CD14-positive monocyte (primary cell): ENCODE measurements at places on chromosomes 4 and X. TPM values are rescaled to one million over a fixed set of nuclear protein-coding genes. Genes with fewer than 3 reads are reported as not detected.
A peak's percentile ranks its signal among the peaks of the same experiment; 100 is the strongest.

OTOP1 gene
- polyA plus RNA-seq: not detected

DNA sequence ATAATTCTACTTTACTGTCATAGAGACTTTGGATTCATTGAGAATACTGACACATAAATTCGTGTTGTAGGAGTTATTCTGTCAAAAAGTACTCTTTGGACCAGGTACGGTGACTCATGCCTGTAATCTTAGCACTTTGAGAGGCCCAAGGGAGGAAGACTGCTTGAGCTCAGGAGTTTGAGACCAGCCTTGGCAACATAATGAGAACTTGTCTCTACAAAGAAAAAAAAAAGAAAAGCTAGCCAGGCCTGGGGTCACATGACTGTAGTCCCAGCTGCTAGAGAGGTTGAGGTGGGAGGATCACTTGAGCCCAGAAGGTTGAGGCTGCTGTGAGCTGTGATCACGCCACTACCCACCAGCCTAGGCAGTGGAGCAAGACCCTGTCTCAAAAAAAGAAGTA lies 54.9 kb downstream of the WDR19 start:
- no peaks in the 10 kb centered on the region for H3K27me3 ChIP-seq
- no peak for DNase-seq
- H3K27ac ChIP-seq: no peak overlapping the region
- H3K36me3 ChIP-seq: no peaks in the 10 kb centered on the region
- H3K4me3 ChIP-seq: no peak overlapping the region

DNA sequence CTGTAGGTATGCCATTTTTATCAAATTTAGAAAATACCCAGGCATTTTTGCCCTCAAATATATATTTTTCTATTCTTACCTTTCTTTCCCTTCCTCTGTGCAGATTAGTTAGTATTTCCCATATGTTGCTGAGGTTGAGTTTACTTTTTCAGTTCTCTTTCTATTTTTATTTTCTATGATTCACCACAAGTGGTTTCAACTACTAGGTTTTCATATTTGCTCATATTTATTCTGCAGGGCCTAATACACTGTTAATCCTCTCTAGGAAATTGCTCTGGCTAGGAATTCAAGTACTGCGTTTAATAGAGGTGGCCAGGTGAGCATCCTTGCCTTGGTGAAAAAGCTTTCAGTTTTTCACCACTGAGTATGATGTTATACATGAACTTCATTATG lies 1535.3 kb upstream of the PCDH10 start:
- no peaks in the 10 kb centered on the region for H3K36me3 ChIP-seq
- H3K4me3 ChIP-seq: no peak overlapping the region
- no peak for DNase-seq
- H3K27me3 ChIP-seq: no peaks in the 10 kb centered on the region

MAMLD1 gene
- not detected for polyA plus RNA-seq

AKAP14 gene
- polyA plus RNA-seq: not detected

DNA sequence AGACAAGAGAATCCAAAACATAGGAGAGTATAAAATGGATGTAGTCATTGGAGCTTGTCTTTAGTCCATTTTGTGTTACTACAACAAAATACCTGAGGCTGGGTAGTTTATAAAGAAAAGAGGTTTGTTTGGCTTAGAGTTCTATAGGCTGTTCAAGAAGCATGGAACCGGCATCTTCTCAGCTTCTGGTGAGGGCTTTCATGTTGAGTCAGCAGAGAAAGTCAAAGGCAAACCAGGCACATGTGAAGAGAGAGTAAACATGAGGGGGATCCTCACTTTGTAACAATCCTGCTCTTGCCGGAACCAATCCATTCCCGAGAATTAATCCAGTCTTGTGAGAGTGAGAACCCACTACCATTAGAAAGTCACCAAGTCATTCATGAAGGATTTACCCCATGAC lies 8.1 kb upstream of the HCCS start:
- DNase-seq: no peak
- H3K4me1 ChIP-seq: no peaks in the 10 kb centered on the region
- no peaks in the 10 kb centered on the region for H3K27me3 ChIP-seq
- H3K4me3 ChIP-seq: no peak overlapping the region

RASGEF1B gene
- polyA plus RNA-seq: 36.6 TPM

GPR50 gene
- polyA plus RNA-seq: not detected

TLR7 gene
- 2.6 and 4.2 TPM in 2 replicates for polyA plus RNA-seq

GRCh38 chrX:40173143-40174000 lies 75.6 kb upstream of the BCOR start:
- H3K27ac ChIP-seq: peak overlapping the region; percentile 95
- no peaks in the 10 kb centered on the region for H3K36me3 ChIP-seq
- H3K4me1 ChIP-seq: peaks cover 76% of the 10 kb centered on the region
- H3K4me3 ChIP-seq: peak overlapping the region; percentile 48
- no peak for DNase-seq

DNA sequence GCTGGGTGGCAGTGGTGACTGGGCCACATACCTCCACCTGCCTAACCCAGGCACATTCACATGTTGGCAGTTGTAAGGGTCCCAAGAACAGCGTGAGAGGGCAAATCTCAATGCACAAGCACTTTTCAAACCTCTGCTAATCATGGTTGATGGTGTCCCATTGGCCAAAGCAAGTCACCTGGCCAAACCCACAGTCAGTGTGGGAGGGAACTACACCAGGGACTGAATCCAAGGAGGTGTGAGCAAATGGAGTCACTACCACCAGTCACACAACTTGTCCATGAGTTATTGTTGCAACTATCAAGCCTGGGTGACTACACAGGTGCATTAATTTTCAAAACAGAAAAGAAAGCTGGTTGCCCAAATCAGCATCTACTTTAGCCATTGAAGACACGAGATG lies 260.1 kb downstream of the BCOR start:
- H3K27ac ChIP-seq: no peak overlapping the region
- H3K4me3 ChIP-seq: no peak overlapping the region
- DNase-seq: no peak
- H3K36me3 ChIP-seq: no peaks in the 10 kb centered on the region

TLR10 gene
- 0.45 and 1.1 TPM in 2 replicates for polyA plus RNA-seq

CLDN22 gene
- polyA plus RNA-seq: not detected in 2 replicates

GRCh38 chrX:24553011-24553410 lies 87.9 kb downstream of the PDK3 start:
- peak; percentile 0 for DNase-seq
- H3K27ac ChIP-seq: no peak overlapping the region
- H3K4me1 ChIP-seq: peaks cover 11% of the 10 kb centered on the region
- H3K36me3 ChIP-seq: no peaks in the 10 kb centered on the region

DNA sequence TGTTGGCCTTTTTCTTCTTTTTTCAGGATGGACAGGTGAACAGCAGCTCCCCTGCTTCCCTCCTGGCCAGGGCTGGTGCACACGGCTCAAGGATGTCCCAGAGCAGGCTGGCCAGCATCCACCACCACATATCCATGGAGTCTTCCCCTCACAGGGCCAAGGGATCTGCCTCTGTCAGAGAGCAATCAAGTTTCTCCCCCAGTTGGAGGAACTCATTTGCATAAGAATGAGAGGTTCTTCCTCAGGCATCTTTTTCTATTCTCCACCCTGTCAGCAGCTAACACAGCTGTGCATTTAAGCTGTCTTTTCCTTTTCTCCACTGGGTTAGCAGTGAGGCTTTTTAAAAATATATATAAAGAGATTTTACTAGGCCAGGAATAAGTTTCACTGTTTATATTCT lies 143.8 kb downstream of the ANAPC10 start:
- DNase-seq: no peak
- H3K4me1 ChIP-seq: no peaks in the 10 kb centered on the region
- H3K36me3 ChIP-seq: no peaks in the 10 kb centered on the region

DNA sequence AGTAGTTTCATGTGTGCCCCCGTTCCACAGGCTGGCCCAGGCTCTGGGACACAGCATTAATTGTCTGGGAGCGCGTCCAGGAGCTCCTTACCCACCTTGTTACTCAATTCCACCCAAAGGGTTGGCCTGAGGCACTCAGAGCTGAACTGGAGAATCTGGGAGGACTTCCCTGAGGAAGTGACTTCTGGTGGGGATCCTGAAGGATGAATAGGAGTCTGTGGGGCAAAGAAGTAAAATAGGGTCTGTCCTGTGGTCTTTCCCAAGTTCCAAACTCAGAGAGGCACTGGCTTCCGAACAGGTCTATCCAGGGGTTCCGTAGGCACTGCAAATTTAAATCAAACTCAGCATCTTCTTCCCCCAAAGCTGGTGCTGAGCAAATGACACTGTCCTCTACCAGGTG lies 204.3 kb downstream of the AFAP1 start:
- H3K27ac ChIP-seq: no peak overlapping the region
- no peak overlapping the region for H3K4me3 ChIP-seq
- no peaks in the 10 kb centered on the region for H3K27me3 ChIP-seq
- H3K36me3 ChIP-seq: no peaks in the 10 kb centered on the region

DNA sequence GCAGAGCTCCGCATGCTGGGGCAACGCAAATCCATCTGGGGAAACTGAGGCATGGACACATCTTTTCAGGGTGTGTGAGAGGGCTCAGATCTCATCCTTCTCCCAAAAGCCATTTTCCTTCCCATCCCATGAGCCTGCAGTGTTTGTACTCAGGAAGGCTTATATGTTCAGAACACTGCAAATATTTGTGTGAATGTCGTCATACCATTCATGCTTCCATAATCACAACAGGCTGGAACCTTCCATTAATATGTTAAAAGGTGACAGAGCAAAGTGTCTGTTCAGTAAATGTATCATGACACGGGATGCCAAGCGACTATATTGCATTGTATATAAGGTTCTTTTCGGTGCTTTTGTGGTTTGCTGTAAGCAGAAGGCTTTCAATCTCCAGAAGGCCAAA lies 8.5 kb downstream of the TRIML1 start:
- no peak overlapping the region for H3K4me3 ChIP-seq
- no peaks in the 10 kb centered on the region for H3K36me3 ChIP-seq
- H3K27me3 ChIP-seq: no peaks in the 10 kb centered on the region
- no peak for DNase-seq
- H3K4me1 ChIP-seq: no peaks in the 10 kb centered on the region
- H3K27ac ChIP-seq: no peak overlapping the region

ETDA gene
- polyA plus RNA-seq: not detected

- peak; percentile 2 for DNase-seq
- H3K4me3 ChIP-seq: no peak overlapping the region
- no peaks in the 10 kb centered on the region for H3K4me1 ChIP-seq
- H3K27ac ChIP-seq: no peak overlapping the region
- no peaks in the 10 kb centered on the region for H3K36me3 ChIP-seq
Measured at GRCh38 chrX:43949669-43950068, 23.5 kb downstream of the NDP start.

GRCh38 chr4:7427831-7428260 lies 6.9 kb downstream of the PSAPL1 start:
- no peaks in the 10 kb centered on the region for H3K27me3 ChIP-seq
- H3K27ac ChIP-seq: no peak overlapping the region
- no peaks in the 10 kb centered on the region for H3K4me1 ChIP-seq
- H3K4me3 ChIP-seq: no peak overlapping the region

- no peak for DNase-seq
- no peaks in the 10 kb centered on the region for H3K4me1 ChIP-seq
- peaks cover 10% of the 10 kb centered on the region for H3K27me3 ChIP-seq
- H3K27ac ChIP-seq: no peak overlapping the region
- H3K4me3 ChIP-seq: no peak overlapping the region
- no peaks in the 10 kb centered on the region for H3K36me3 ChIP-seq
Measured at GRCh38 chr4:1799387-1800375, 6.6 kb downstream of the FGFR3 start.

GRCh38 chr4:184268584-184269160 lies 51.0 kb upstream of the ENPP6 start:
- DNase-seq: no peak
- peak overlapping the region; percentile 83 for H3K27ac ChIP-seq
- H3K36me3 ChIP-seq: no peaks in the 10 kb centered on the region
- H3K4me3 ChIP-seq: peak overlapping the region; percentile 68
- peaks cover 35% of the 10 kb centered on the region for H3K4me1 ChIP-seq
- no peaks in the 10 kb centered on the region for H3K27me3 ChIP-seq

DNA sequence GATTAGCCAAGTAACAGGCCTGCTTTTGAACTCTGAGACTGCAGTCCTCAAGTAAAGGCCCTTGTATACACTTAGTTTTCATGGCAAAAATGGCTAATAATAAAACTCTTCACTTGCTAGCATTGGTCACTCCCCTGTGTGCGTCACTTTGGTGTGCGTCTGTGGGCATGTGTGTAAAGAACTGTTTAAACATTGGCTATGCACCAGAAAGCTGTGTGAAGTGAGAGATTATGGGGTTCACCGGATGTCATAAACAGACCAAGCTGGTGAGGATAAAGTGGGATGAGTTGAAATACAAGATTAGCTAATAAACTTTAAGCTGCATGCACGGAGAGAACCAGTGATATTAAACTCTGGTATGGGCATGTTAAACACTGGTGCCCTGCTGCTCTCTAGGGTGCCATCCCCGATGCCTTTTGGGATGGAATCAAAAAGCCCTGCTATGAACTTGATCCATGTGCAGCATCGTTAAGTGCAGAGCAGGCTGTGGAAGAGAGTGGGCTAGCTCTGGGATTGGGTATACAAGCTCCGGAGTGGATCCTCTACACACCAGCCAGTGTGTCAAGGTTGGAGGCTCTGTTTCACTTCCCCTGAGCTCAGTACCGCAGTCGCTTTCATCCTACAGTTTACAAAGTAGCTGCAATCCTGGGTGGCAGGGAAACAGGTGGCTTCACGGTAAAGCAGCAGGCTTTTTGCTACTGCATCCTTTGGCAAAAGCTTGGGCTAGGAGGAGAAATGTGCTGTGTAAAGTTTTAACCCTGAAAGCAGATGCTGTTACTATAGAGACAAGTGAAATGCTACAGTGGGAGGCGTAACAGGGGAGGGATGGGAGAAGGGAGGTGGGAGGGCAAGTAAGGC lies 108.3 kb upstream of the SLC4A4 start:
- H3K36me3 ChIP-seq: no peaks in the 10 kb centered on the region
- no peak for DNase-seq
- H3K27ac ChIP-seq: no peak overlapping the region
- no peak overlapping the region for H3K4me3 ChIP-seq
- no peaks in the 10 kb centered on the region for H3K27me3 ChIP-seq
- H3K4me1 ChIP-seq: no peaks in the 10 kb centered on the region

TMEM144 gene
- polyA plus RNA-seq: 1.5 TPM

GRCh38 chr4:73710094-73710493 lies 30.3 kb upstream of the CXCL8 start:
- H3K27ac ChIP-seq: no peak overlapping the region
- peaks cover 41% of the 10 kb centered on the region for H3K4me1 ChIP-seq
- H3K27me3 ChIP-seq: no peaks in the 10 kb centered on the region

DNA sequence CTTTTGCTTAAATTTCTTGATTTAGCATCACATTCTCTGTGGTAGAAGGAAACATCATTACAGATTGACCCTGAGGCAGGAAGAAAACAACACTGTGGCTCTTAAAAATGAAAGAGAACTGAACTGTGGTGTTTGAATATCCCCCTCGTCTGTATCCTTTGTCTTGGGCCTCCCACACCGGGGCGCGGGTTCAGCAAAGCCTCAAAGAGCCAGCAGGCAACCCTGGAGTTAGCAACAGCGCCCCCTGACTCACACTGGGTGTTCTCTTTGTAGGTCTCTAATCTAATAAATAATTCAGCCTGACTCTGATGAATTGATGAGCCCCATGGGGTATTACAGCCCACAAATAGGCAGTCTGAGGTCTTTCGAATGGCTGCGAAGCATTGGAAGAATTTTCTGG lies 46.1 kb upstream of the CTSO start:
- H3K4me3 ChIP-seq: no peak overlapping the region
- no peak overlapping the region for H3K27ac ChIP-seq

FRMPD4 gene
- not detected in 2 replicates for polyA plus RNA-seq

PPARGC1A gene
- 0.58 TPM for polyA plus RNA-seq

- no peak overlapping the region for H3K27ac ChIP-seq
- no peak overlapping the region for H3K4me3 ChIP-seq
- H3K27me3 ChIP-seq: peaks cover 2% of the 10 kb centered on the region
- H3K36me3 ChIP-seq: no peaks in the 10 kb centered on the region
Measured at GRCh38 chr4:15910155-15910940, 28.2 kb downstream of the FGFBP1 start.
